ENCODE measurements at places on chromosomes 3 and 15. TPM values are rescaled to one million over a fixed set of nuclear protein-coding genes. Genes with fewer than 3 reads are reported as not detected.

DNA sequence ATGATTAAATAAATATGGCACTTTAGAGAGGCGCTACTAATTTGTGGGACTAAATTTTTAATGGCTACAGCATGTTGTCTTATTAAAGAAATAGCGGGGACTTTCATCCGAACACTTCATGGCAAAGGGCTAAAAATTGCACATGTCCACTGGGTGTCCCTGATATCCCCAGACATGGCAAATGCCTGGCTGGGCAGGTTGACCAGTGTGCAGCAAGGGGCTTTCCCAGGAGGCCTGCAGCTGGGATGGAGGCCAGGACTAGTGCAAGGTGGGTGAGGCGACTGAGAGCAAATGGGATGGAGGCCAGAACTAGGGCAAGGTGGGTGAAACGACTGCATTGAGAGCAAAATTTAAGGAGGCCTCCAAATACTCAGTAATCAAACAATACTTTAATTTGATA is 167.4 kb upstream of the SMAD3 start:
- no peak for DNase-seq
- H3K27ac ChIP-seq = no peak overlapping the region
- H3K4me1 ChIP-seq = no peaks in the 10 kb centered on the region
- H3K4me3 ChIP-seq = no peak overlapping the region
- H3K27me3 ChIP-seq = peaks cover 1% of the 10 kb centered on the region
- H3K36me3 ChIP-seq = no peaks in the 10 kb centered on the region

DNA sequence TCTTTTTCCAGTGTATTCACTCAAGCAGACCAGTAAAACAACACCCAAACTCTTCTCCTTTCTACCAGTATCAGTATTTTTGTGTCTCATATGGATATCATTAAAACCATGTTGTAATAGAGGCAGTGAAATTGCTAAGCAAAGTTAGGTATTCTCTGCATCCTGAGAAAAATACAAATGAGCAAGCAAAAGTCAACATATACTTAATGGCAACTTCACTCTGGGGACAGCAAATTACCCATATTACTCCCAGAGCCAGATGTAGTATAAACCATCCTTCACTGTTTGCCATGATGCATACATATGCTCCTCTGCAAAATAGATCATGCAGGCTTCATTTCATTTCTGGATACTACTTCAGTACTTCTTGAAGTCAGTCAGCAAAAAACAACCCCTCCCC is 22.1 kb downstream of the UBA5 start:
- H3K4me3 ChIP-seq = no peak overlapping the region
- no peak overlapping the region for H3K27ac ChIP-seq
- DNase-seq = no peak
- H3K27me3 ChIP-seq = no peaks in the 10 kb centered on the region

- peaks cover 50% of the 10 kb centered on the region for H3K4me1 ChIP-seq
- peaks cover 2% of the 10 kb centered on the region for H3K36me3 ChIP-seq
- H3K4me3 ChIP-seq = peak overlapping the region; percentile 75
- peaks cover 21% of the 10 kb centered on the region for H3K27me3 ChIP-seq
- peak overlapping the region; percentile 51 for H3K27ac ChIP-seq
These were observed 52.4 kb upstream of the BLM start for GRCh38 chr15:90664650-90665287.

DNA sequence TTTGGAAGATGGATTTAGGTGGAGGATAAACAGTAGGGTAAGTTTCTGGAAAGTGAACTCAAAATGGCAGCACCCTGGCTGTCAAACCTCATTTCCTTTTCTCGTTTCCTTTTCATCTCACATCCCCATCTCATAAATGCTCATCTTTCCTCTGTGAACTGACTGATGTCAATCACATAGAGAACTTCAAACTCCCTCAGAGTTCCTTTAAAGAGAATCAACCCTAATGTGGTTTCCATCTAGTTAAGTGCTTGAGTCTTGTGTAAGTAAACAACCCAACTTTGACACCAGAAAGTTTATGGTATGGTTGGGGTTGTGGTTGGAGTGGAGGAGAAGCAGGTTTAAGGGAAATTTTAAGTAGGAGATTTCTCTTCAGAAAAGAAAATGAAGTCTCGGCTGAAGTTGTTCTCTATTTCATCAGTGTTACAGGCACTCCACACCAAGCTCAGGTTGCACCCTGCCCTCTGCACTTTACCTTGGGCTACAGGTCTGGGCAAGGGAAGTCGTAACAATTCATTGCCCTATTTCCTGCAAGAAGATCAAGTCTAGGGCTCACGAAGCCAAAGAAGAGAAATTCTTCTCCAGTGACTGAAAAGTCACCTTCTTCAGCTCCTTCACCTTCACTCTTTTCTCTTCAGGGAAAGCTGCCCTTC is 34.4 kb upstream of the TNIK start:
- H3K27me3 ChIP-seq = no peaks in the 10 kb centered on the region
- peaks cover 39% of the 10 kb centered on the region for H3K4me1 ChIP-seq
- H3K4me3 ChIP-seq = no peak overlapping the region
- no peak for DNase-seq
- peaks cover 9% of the 10 kb centered on the region for H3K36me3 ChIP-seq

The LIPC gene
- 1.0 TPM for total RNA-seq

DNA sequence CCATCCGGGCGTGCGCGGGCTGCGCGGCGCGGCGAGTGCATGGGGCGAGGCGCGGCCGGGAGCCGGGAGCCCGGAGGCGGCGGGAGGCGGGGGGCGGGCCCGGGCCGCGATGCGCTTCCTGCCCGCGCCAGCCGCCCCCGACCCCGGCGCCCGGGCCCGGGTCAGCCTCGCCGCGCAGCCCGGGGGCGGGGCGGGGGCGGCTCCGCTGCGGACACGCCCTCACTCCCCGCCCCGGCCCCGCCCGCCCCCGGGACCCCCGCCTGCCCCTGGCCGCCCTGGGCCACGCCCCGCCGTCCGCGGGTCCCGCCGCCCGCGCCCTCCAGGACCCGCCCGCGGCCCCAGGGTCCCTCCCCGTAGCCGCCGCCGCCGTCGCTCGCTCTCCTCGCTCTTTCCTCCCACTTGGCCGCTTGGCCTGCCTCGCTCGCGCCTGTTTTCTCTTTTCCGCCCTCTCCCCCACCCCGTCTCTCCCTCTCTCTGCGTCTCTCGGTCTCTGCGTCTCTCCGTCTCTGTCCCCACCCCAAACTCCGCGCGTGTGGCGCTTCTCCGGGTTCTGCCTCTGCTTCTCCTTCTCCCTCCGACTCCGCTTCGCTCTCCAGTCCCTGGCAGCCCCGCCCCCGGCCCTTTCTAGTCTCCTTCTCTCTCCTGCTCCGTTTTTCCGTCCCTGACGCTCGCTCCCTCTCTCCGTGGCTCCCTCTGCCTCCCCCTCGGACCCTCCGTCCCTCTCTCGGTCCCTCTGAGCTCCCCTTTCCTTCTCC is at the start of gene PLXND1:
PLXND1 (minus strand) TSS at position 41 of the 755 bp plus-strand sequence; CDS start at position 4, 37 bp downstream.
- peaks cover 1% of the 10 kb centered on the region for H3K36me3 ChIP-seq
- peak; percentile 45 for DNase-seq
- peaks cover 31% of the 10 kb centered on the region for H3K27me3 ChIP-seq
- H3K4me1 ChIP-seq = peaks cover 2% of the 10 kb centered on the region
- H3K27ac ChIP-seq = peak within 1 kb of the TSS; percentile 72
- peak within 1 kb of the TSS; percentile 75 for H3K4me3 ChIP-seq

The AMT gene
- total RNA-seq = 2.5 TPM

GRCh38 chr3:115095236-115095635 is 51.9 kb downstream of the ZBTB20 start:
- no peak overlapping the region for H3K4me3 ChIP-seq
- no peaks in the 10 kb centered on the region for H3K27me3 ChIP-seq
- no peak for DNase-seq
- no peak overlapping the region for H3K27ac ChIP-seq

GRCh38 chr15:58513726-58514336 is 82.0 kb downstream of the LIPC start:
- H3K36me3 ChIP-seq = peaks cover 13% of the 10 kb centered on the region
- H3K4me3 ChIP-seq = no peak overlapping the region
- no peak for DNase-seq
- H3K27ac ChIP-seq = no peak overlapping the region

DNA sequence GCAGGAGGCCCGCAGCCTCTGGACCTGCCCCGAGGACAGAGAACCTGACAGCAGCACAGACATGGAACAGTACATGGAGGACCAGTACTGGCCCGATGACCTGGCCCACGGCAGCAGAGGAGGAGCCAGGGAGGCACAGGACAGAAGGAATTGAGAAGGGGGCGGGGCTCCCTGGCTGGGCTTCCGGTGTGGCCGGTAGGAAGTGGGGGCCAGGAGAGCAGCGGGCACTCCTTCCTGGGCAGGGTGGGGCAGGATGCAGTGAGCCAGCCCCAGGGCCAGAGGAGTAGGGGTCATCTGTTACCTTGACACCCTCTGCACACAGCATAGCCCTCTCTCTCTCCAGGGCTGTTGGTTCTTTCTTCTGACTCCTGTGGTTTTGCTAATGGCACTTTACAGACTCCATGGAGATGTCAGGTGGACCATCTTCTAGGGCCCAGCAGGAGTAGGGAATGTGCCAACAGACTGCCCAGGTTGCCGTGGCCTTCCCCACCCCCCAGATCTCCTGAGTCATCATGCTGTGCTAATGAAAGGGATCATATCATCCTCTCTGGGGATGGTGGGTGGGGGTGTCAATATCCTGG is 8.6 kb upstream of the ISG20 start:
- H3K27ac ChIP-seq = peak overlapping the region; percentile 85
- H3K4me3 ChIP-seq = no peak overlapping the region
- H3K36me3 ChIP-seq = peaks cover 81% of the 10 kb centered on the region
- H3K27me3 ChIP-seq = no peaks in the 10 kb centered on the region

GRCh38 chr3:123871946-123872345 is 12.2 kb downstream of the MYLK start:
- no peak overlapping the region for H3K27ac ChIP-seq
- peaks cover 4% of the 10 kb centered on the region for H3K27me3 ChIP-seq
- H3K36me3 ChIP-seq = no peaks in the 10 kb centered on the region
- no peak for DNase-seq
- H3K4me1 ChIP-seq = no peaks in the 10 kb centered on the region

GRCh38 chr3:118941236-118941635 is 93.4 kb downstream of the IGSF11 start:
- H3K4me3 ChIP-seq = no peak overlapping the region
- no peaks in the 10 kb centered on the region for H3K27me3 ChIP-seq
- peaks cover 44% of the 10 kb centered on the region for H3K4me1 ChIP-seq
- H3K27ac ChIP-seq = no peak overlapping the region

GRCh38 chr3:160449636-160450598 is at the start of gene TRIM59:
Gene TRIM59 (minus strand): TSS chr3:160449786. CDS start chr3:160439183, 10,603 bp downstream.
- peaks cover 19% of the 10 kb centered on the region for H3K4me1 ChIP-seq
- peak within 1 kb of the TSS; percentile 97 for H3K4me3 ChIP-seq
- peaks cover 21% of the 10 kb centered on the region for H3K36me3 ChIP-seq
- no peaks in the 10 kb centered on the region for H3K27me3 ChIP-seq
- peak within 1 kb of the TSS; percentile 96 for H3K27ac ChIP-seq

DNA sequence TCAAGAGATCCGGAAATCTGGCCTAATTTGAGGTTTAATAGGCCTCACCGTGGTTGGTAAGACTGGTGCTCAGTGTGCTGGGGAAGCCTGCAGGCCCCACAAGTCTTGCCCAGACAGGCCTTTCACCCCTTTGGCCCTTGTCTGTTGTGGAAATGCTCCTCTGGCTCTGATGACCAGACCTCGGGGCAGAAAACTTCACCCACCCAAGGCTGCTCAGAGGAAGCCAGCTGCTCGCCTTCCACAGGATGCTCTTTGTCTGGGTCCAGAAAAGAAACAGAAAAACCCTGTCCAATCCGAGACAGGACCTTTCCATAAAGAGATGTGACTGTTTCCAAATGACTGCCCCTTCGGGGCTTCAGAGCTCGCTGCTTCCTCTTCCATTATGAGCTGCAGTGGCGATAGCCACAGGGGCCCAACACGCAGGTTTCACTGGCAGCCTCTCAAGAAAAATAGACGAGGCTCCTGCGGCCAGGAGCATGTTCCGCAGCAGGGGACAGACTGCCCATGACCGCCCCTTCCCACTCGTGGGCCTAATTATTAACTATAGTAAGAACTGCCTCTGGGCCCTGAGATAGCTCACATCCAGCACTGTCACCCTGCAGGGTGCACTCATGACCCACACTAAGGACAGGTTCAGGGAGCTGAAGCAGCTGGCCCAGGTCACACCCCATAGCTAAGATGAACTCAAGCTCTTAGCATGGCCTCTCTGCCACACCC is 6.8 kb upstream of the SNX22 start:
- peaks cover 6% of the 10 kb centered on the region for H3K4me1 ChIP-seq
- H3K27me3 ChIP-seq = peaks cover 1% of the 10 kb centered on the region
- H3K36me3 ChIP-seq = peaks cover 6% of the 10 kb centered on the region
- H3K27ac ChIP-seq = no peak overlapping the region
- DNase-seq = no peak
- no peak overlapping the region for H3K4me3 ChIP-seq

- no peaks in the 10 kb centered on the region for H3K27me3 ChIP-seq
- DNase-seq = no peak
- H3K36me3 ChIP-seq = no peaks in the 10 kb centered on the region
- H3K4me3 ChIP-seq = no peak overlapping the region
- no peak overlapping the region for H3K27ac ChIP-seq
These were observed 104.5 kb downstream of the NLGN1 start for GRCh38 chr3:173501931-173502489.

- H3K36me3 ChIP-seq = peaks cover 21% of the 10 kb centered on the region
- H3K4me1 ChIP-seq = peaks cover 20% of the 10 kb centered on the region
- DNase-seq = no peak
- H3K4me3 ChIP-seq = no peak overlapping the region
- H3K27ac ChIP-seq = no peak overlapping the region
These were observed 99.8 kb downstream of the ATP10A start for GRCh38 chr15:25763331-25763751.

- H3K4me3 ChIP-seq = no peak overlapping the region
- no peaks in the 10 kb centered on the region for H3K27me3 ChIP-seq
- H3K4me1 ChIP-seq = no peaks in the 10 kb centered on the region
- no peak for DNase-seq
These were observed 194.7 kb downstream of the SQOR start for GRCh38 chr15:45829336-45830153.

The EEFSEC gene
- 19.2 TPM for total RNA-seq

GRCh38 chr15:101176625-101177024 is 75.2 kb downstream of the CHSY1 start:
- no peak for DNase-seq
- H3K4me1 ChIP-seq = peaks cover 40% of the 10 kb centered on the region
- H3K36me3 ChIP-seq = peaks cover 55% of the 10 kb centered on the region

GRCh38 chr3:176937541-176937940 is 259.7 kb downstream of the TBL1XR1 start:
- no peaks in the 10 kb centered on the region for H3K36me3 ChIP-seq
- no peak overlapping the region for H3K4me3 ChIP-seq
- H3K4me1 ChIP-seq = no peaks in the 10 kb centered on the region
- peaks cover 4% of the 10 kb centered on the region for H3K27me3 ChIP-seq
- H3K27ac ChIP-seq = no peak overlapping the region
- no peak for DNase-seq

DNA sequence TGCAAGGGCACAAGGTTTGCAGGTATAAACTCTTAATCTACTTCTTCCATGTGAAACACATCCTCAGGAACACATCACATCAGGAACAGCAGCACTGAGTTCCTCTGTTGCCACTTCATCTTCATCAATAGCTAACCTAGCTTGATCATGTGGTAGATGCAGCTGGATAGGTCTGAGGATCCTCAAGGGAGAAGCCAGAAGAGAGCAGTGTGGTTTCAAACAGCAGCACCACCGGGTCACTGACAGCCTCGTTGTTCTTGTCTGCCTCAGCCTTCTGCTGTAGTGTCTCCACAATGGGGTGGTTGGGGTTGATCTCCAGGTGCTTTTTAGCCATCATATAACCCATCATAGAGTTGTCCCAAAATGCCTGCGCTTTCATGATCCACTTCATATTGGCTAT is 58.8 kb downstream of the ADAM10 start:
- no peak overlapping the region for H3K4me3 ChIP-seq
- H3K27ac ChIP-seq = no peak overlapping the region
- H3K27me3 ChIP-seq = no peaks in the 10 kb centered on the region
- no peak for DNase-seq

The ZDHHC19 gene
- not detected for total RNA-seq

GRCh38 chr15:80121546-80121945 is 31.3 kb upstream of the FAH start:
- H3K36me3 ChIP-seq = peaks cover 21% of the 10 kb centered on the region
- H3K27me3 ChIP-seq = no peaks in the 10 kb centered on the region
- H3K4me1 ChIP-seq = peaks cover 3% of the 10 kb centered on the region
- H3K4me3 ChIP-seq = no peak overlapping the region
- no peak overlapping the region for H3K27ac ChIP-seq
- no peak for DNase-seq

The AMIGO3 gene
- total RNA-seq = not detected
